ENCODE measurements at places on chromosomes 1 and 21. TPM values are rescaled to one million over a fixed set of nuclear protein-coding genes. Genes with fewer than 3 reads are reported as not detected.

GPR153 gene
- 0.69 TPM for total RNA-seq

PSMD4 gene
- total RNA-seq, result 83.2 TPM

TSSK3 gene
- total RNA-seq, result 1.3 TPM

GRCh38 chr21:29072873-29073221 is 601 bp downstream of the CCT8 start:
- DNase-seq, result no peak

DNA sequence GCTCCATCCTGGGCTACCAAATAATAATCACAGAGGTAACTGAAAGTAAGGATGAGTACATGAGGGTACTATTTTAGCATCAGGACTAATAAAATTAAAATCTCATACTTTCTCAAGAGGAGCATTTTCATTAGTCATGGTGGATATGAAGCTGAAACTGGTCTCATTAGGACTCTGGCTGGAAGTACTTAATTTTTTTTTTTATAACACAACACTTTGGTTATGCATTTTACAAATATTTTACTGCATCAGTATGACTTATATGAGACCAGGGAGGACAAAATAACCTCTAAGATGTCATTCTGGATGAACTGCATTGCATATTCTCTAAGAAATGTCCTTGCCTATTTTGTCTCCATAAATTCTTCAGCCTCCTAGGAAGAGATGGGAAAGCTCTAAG is 290.9 kb downstream of the HLX start:
- no peak for DNase-seq

GRCh38 chr1:96362623-96363022 is 359.0 kb upstream of the PTBP2 start:
- no peak for DNase-seq

GRCh38 chr1:246067432-246068216 is 439.5 kb downstream of the SMYD3 start:
- no peak for DNase-seq

DNA sequence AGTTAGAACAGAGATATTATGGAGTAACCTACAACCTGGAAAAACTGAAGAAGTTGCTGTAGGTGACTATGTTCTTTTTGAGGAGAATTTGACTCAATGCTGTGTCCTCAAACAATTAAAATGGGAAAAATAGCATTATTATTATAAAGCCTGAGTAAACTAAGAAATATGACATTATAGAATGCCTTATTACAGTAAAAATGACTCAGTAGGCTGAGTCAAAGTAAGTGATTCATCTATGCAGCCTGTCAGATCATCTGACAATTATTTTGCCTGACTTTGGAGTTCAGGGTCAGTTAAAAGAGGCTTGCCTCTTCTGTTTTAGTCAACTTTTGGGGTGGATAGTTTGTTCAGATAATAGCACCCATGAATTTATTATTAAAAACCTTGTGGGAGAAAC is 150.8 kb upstream of the PTGFR start:
- no peak for DNase-seq

DNA sequence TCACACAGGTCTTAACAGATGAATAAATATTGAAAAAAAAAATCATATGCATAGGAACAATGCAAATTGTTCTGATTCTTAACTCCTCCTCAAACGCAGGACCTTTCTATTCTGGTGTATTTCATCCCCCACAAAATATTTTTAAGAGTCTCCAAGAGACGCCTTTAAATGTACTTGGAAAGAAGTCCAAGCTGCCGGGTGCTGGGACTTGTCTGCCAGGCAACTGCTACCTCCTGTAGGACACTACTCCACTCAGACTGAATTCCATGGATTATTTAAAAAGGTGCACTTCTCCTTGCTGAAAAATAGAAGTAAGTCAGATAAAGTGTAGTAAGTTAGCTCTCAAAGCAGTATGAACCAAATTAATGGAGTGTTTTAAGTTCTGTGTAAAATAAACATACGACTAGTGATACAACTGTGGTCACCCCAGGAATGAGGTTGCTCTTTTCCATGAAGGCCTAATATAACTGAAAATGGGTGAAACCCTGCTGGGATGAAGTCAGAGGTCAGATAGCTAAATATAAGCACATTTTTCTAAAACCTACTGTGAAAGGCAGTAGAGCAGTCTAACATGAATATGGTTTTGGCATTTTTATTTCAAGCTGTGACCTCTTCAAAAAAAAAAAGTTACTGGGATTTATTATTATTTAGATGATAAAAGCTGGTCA is 189.2 kb upstream of the PBX1 start:
- no peak for DNase-seq

GRCh38 chr1:81312272-81312754 is 488.4 kb upstream of the ADGRL2 start:
- DNase-seq, result no peak

DNA sequence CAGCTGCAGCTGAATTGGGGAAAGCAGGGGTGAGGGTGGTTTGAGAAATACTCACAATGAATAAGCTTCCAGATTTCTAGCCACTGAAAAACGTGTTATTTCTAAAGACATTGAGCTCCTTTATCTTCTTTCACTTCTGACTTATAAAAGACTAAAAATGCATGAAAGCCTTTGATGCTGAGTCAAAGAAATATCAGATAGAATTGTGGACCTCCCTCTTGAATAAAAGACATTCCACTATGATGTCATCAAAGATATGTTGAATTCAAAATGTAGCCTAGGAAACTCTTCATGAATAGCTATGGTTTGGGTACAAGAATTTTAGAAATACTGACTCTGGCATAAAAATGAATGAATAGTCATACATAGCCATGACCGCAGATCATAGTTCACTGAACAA is 44.7 kb upstream of the COL24A1 start:
- no peak for DNase-seq

DNA sequence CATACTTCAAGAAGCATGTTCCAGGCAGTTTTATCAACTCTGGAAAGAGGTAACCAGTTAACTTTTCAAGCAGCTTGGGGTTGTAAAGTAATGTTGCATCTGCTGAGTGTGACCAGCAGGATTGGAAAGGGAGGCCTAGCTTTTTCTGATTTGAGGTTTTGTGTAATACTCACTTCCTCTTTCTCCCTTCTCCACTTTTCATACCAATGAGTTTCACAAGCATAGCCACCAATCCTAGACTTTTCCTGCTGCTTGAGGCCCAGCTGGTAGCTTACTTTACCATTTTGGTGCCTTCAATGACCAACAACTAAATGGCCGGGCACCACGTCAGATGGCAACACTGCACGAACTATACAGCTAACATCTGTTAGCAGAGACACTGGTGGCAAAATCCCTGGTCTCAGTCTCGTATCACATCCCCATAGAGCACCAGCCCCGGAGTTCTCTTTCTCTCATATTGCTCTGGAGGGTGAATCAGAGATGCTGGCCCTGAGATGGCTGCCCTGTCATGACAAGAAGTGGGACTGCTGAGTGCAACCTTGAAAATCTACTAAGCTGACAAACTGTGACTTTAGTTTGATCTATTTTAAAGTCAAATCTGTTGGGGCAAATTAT is 14.8 kb upstream of the GPR88 start:
- DNase-seq, result no peak
